Suppressor macrophage treated with lipopolysaccharide for 1 hour (primary cell): ENCODE measurements at places on chromosomes 5 and 9.
A peak's percentile ranks its signal among the peaks of the same experiment; 100 is the strongest.

DNA sequence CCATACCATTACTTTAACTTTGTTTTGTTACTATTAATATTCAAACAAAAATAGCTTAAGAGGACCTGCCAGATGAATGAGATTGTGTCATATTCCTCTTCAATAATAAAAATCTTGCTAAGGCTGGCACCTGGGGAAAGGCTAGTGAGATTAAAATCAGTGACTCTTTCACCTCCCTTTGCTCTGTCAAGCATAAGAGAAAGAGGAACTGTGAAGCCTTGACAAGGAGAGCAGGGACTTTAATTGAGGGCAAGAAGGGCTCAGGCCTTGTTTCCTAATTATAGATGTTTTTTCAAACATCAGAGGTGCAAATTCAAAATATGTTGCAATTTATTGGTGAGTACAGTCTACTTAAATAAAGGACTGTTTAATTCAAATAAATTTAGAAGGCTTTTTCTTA is 91.7 kb downstream of the SPATA31D1 start:
- DNase-seq, result no peak

DNA sequence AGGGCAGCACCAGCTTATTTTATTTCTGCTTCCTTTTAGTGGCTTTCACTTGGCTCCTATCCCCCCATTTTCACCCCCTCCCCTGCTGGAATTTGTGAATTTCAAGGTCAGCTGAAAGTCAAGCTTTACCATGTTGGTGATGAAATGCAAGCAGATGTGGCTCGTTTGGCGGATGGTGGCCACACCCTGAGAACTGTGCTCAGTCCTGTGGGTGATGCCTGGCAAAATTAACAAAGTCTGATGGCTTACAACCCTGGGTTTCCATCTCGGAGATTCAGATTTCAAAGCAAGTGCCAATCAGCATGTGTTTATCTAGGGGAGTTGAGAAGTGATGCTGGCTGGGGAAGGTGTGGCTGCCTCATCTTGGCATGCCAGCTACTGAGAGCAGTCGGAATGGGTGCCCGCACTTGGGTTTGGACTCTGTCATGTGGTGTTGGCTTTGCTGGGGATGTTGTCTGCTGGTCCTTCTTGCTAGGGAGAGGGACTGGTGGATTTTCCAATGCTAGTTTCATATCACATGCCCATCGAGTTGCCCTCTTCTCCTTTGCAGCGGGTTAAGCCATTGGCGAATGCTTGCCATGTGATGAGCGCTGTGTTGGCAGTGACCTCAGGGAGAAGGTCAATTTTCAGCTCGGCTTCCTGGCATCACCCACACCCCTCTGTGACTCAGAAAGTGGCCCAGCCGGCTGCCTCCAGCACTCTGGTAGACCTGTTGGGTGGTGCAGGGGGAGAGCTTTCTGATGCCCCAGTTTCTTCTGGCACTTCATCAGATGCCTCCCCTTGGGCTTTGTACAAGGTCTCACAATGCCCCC is 77.0 kb upstream of the PITX1 start:
- DNase-seq, result peak; percentile 79

- no peak for DNase-seq
These were observed 84.7 kb upstream of the HTR4 start for GRCh38 chr5:148739023-148739422.

GRCh38 chr9:132348676-132349075 is 6.1 kb downstream of the SETX start:
- no peak for DNase-seq

- no peak for DNase-seq
These were observed 362.9 kb downstream of the ARRDC3 start for GRCh38 chr5:91020065-91020800.

DNA sequence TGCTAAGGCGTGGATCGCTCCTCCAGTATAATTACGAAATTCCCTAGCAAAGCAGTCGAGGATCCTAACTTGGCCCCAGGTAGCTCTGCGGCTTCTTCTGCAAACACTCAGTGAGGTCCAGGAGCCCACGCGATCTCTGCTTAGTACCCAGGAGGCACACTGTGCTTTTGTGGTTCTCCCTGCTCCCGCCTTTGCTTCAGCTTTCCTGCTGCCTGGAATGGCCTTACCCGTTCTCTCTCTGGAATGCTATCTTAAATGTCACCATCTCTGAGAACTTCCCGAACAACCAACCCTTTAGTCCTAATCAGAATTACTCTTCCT is 639 bp downstream of the INVS start:
- no peak for DNase-seq

DNA sequence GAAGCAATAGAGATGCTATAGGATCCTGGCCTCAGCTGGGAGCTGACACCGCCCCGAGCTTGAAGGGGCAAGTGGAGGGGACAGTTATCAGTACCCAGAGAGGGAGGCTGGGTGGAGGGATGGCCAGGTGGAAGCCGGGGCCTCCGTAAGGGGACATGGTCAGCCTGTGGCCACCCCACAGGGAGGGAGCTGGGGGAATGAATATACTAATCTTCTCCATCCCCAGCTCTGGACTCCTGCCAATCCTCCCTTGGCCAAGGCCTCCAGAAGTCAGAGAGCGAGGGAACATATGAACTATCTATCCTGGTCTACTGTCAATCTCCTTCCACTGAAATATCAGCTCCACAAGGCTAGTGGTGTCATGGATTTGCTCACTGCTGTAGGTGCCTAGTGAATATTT is 109.3 kb downstream of the BOD1 start:
- DNase-seq, result no peak

- no peak for DNase-seq
These were observed 15.6 kb downstream of the FBXO4 start for GRCh38 chr5:41940641-41941040.

GRCh38 chr5:59207401-59207800 is 624.5 kb downstream of the RAB3C start:
- no peak for DNase-seq

DNA sequence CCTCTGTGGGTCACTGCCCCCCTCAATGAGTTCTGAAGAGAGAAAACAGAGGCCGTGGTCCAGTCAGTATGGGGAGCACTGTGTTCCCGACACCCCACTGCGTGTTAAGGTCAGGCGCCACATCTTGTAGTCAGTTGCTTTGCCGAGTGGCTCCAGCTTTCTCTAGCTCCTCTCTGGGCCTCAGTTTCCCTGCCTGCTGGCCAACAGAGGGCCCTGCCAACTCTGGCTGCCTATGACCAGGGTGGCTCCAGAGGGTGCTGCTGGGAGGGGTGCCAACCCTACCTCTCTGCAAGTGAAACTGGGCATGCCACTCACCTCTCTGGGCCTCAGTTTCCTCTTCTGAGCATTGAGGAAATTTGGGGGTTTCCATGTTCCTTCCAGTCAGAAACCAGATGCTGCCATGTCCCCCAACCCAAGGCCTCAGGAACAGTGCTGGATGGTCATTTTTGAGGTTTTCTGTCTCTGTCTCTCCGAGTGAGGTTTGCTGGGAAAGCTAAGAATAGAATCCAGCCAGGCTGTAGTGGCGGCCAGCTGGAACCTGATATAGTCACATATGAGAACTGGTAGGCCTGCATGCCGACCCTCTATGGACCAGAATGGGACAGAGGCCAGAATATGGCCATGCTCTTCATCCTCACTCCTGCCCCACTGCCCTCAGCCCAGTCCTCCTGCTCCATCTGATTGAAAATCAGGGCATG is 132.1 kb downstream of the PHF2 start:
- no peak for DNase-seq

GRCh38 chr5:173331956-173332479 is 3.8 kb upstream of the STC2 start:
- DNase-seq, result peak; percentile 81

DNA sequence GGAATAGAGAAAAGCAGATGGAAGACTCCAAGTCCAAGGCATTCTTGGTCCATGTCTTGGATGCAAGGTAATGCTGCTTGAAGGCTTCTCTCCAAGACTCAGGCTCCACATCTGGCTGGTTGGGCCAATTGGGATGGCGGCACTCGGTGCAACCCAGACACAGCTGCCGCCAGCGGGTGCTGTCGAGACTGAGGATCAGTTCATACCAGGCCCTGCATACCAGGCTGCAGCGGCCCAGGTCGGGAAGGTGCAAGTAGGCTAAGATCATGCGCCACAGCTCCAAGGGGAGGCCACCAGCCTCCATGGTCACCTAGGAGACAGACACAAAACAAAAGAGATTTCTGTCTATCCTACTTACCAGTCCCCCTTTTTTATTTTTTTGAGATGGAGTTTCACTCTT is 34.7 kb downstream of the FBXO10 start:
- no peak for DNase-seq

GRCh38 chr9:113486327-113486726 is 22.8 kb downstream of the RGS3 start:
- DNase-seq, result no peak

- DNase-seq, result no peak
These were observed 37.3 kb upstream of the RPL26L1 start for GRCh38 chr5:172921906-172922305.

DNA sequence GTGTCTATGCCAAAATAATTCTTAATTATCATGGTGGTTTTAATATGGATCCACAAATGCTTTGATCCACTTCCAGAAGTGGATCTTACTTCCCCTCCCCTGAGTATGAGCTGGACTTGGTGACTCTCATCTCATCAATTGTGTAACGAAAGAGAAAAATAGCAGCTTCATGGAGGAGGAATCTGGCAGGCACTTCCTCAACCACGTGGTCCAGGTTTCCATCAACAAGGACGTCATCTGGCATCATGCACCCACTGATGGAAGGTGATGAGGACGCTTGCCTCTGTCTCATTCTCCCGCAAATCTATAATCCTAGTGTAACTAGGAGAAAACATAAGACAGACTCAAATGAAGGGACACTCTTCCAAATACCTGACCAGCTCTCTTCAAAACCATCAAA is 54.6 kb upstream of the S1PR3 start:
- peak; percentile 66 for DNase-seq

GRCh38 chr9:72363236-72363635 is 1.8 kb downstream of the ZFAND5 start:
- DNase-seq, result peak; percentile 34

DNA sequence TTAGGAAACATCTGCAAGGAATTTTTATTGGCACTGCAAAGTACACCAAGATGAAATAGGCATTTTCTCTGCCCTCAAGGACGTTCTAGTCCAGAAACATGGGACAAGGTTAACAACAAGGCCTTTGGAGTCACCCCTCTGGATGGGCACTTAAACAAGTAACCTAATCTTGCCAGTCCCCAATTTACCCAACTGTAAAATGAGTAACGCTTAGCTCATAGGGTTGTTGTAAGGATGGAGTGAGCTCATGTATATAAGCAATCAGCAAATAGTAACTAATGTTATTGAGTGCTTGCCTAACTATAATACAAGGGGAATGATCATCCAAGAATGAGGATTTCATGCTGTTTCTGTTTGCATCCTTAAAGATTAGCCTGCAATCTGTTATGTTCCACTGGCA is 189.3 kb downstream of the PAPPA start:
- DNase-seq, result no peak

- DNase-seq, result no peak
These were observed 24.5 kb upstream of the EXOC3 start for GRCh38 chr5:418162-419121.

DNA sequence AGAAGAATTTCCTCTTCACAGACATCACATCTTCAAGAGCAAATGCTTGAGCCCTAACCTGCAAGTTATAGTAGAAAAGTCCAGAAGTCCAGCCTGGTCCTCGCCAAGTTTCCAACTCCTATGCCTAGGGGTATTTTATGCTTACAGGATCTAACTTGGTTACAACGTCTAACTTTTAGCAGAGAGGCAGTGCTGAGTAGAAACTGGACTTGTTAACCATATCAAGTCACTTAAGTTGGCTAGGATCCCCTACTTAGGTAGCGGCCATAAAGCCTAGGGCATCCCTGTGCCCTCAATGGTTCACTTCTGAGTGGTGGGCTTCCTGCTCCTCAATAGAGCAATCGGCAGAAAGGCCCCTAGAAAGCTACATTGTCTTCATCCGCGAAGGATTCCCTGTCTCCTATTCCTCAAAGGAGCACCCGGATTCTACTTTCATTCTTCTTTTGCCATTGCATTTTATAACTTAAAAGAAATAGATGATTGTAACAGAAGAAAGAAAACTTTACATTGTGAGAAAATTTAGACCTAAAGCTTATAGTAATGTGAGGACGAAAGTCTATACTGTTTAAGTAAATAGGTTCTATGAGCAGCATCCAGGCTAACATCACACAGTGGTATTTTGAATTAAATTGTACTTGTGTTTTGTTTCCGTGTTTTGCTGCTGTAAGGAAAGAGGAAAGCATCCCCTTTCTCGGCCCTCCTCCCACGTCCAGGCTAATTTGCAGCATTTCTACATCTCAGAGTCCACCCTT is 1.3 kb upstream of the MTAP start:
- DNase-seq, result no peak

DNA sequence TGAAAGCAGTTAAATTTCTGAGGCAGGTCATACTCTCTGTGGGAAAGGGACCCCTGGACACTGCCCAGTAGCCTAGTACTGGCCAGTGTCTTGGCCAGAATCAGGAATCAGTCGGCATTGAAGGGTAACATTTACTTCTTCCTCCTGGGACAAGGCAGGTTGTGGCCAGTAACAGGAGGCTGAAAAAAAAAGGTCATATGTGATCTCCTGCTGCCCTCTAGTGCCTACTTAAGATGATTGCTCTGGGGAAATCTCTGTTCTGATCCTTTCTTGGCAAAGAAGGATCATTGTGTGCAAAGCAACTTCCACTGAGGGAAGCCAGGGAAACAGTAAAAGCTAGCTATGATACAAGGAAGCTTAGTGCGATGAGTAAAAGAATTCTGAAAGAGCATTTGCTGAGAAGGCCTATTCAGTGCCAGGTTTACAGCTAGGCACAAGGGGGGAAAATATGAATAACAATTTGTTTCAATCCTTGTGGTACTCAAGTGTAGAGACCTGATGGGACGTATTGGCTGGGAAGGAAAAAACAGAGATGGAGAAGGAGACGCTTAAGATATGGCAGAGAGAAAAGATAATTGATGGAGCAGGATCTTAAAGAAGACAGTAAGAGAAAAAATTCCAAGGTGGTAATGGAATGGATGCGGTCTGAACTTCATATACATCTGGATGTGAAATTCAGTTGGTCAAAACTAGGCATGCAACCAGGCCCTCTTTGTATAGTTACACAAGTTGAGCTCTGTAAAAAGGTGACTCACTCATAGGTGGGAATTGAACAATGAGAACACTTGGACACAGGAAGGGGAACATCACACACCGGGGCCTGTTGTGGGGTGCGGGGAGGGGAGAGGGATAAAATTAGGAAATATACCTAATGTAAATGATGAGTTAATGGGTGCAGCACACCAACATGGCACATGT is 25.8 kb upstream of the TRIM32 start:
- peak; percentile 59 for DNase-seq

- no peak for DNase-seq
These were observed 272.7 kb downstream of the CD180 start for GRCh38 chr5:66923922-66924321.

DNA sequence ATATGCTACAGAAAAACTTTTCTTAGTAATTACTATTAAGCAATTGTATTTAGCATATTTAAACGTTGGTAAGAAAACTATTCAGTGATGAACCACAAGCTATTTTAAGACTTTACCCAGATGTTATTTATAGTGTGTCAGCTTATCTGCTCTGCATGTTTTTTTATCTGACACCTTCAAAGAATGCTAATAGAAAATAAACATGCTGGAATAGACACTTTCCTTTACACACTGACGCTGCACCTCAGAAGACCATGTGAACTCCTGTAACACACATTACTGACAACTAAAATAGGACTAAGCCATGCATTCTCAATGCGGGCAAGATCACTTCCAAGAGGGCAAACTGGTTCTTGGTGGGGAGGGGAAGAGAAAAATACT is 38.3 kb downstream of the FNIP1 start:
- no peak for DNase-seq
